ENCODE measurements at places on chromosomes 5 and 9.

DNA sequence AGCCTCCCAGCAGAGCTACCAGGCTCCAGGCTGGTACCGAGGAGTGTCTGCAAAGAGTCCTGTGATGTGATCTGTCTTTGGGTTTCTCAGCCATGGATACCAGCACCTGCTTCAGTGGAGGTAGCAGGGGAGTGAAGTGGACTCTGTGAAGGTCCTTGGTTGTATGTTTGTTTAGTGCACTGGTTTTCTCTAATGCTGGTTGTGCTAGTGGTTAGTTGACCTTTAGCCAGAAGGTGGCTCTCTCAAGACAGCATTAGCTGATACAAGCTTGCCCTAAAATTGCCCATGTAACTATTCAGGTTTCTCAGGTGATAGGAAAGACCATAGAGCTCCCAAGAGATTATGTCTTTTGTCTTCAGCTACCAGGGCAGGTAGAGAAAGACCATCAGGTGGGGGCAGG lies 87.2 kb downstream of the MTAP start:
- no peak for DNase-seq

GRCh38 chr9:90640361-90640760 lies 2.3 kb downstream of the DIRAS2 start:
- no peak for DNase-seq

- DNase-seq: no peak
Measured at GRCh38 chr5:18944771-18945170, 1043.2 kb downstream of the CDH18 start.

GRCh38 chr9:14418301-14418940 lies 104.5 kb upstream of the NFIB start:
- DNase-seq: no peak
